Hair follicular keratinocyte (primary cell): ENCODE measurements at places on chromosomes 1 and 21. TPM values are rescaled to one million over a fixed set of nuclear protein-coding genes. Genes with fewer than 3 reads are reported as not detected.

The AQP10 gene
- 0.08 TPM in 1 of 2 replicates, not detected in the other for total RNA-seq

The SESN2 gene
- total RNA-seq = 24.9 and 74.0 TPM in 2 replicates

The PLCH2 gene
- total RNA-seq = 99.9 and 124 TPM in 2 replicates

The FRRS1 gene
- total RNA-seq = 8.5 and 11.7 TPM in 2 replicates

The LEPR gene
- 3.4 and 5.9 TPM in 2 replicates for total RNA-seq

The ASCL5 gene
- total RNA-seq = not detected in 2 replicates

The PCP4L1 gene
- not detected in 2 replicates for total RNA-seq

The S100A7A gene
- under 0.01 TPM in 1 of 2 replicates, not detected in the other for total RNA-seq

The RASAL2 gene
- 10.4 and 17.3 TPM in 2 replicates for total RNA-seq

The HOOK1 gene
- total RNA-seq = 5.0 and 5.2 TPM in 2 replicates

The CAMK1G gene
- total RNA-seq = not detected in 2 replicates

The DTL gene
- total RNA-seq = 5.2 and 15.3 TPM in 2 replicates

The COL24A1 gene
- not detected in 2 replicates for total RNA-seq
